ENCODE measurements at places on chromosomes 3 and 15.

DNA sequence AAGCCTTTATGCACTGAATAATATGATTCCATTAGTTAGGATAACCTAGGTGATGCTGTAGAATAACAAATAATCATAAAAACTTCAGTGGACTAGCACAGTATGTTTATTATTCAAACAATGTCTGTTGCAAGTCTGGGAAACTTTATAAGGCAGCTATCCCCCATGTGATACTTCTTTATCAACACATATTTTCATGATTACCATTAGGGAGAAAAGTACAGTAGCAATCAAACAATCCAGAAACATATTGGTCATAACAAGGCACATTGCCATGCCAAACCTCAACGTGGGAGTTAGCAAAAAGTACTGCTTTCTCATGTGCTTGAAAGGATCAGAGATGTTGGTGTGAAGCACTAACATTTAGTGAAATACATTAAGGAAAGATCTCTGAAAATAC lies 35.5 kb downstream of the EOMES start:
- no peak for DNase-seq

- no peak for DNase-seq
Measured at GRCh38 chr3:188649521-188649920, 495.6 kb downstream of the LPP start.

DNA sequence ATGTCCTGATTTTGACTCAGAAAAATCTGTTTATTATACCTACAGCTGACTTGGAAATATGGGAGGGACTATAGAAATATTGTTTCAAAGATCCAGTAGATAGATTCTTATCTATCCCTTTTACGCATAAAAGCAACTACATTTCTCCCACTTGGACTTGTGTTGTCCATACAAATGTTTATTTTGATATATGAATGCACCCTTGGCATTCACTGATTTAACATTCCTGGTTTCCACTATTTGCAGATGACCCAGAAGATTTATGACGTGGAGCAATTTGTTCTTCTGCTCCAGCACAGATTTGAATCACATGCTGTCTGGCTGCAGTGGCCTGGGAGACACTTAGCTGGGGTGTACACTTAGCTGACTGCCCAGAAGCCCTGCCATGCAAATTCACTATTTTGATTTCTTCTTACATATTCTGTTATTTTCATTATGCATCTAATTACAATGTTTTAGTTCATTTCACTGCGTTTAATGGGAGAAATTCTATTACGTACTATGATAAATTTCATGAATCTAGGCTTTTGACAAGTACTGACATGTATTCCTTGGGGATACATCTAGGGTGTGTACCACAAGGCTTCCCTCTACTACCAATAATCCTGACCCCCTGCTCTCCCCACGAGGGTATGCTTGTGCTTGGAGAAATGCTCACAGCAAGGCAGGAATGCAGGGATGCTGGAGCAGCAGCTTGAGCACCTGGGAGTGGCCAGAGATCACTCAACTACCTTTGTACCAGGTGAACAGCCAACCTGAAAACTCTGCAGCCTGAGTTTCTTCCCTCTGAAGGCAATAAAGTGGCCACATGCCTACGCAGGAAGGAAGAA lies 223.6 kb upstream of the TBL1XR1 start:
- DNase-seq: no peak

DNA sequence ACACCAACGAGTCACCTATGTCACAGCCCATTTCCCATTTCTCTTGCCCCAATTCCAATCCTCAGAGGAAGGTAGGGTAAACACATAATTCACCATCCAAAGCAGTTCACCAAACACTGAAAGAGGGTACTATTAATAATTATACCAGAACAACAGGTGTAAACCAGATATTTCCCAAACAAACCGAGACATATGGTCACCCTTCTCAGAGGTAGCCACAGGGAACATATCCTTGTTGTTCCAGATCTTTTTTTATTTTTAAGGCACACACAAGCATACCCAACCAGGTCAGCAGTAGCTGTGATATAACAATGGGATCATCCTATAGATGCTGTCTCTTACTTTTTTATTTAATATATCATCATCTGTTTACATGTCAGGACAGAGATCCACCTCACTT lies 24.7 kb downstream of the MAGI1 start:
- DNase-seq: no peak

DNA sequence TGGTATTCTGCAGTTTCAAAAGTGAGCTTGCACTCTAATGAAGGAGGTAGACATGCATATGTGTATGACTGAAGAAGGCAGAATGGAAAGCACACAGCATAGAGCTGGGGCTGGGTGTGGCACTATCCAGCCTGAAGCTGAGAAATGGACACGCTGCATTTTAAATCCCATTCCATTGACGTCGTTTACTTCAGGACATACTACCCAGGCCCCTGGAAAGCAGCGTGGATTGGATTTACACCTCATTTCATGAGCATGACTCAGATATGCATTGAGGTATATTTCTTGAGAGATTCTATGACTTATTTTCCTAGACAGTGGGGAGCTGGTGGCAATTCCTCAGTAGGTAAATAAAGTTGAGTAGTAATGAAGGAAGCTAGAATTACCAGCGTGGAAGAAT lies 101.4 kb downstream of the ABI3BP start:
- no peak for DNase-seq

- DNase-seq: no peak
Measured at GRCh38 chr3:196274585-196274984, 12.9 kb downstream of the PCYT1A start.

DNA sequence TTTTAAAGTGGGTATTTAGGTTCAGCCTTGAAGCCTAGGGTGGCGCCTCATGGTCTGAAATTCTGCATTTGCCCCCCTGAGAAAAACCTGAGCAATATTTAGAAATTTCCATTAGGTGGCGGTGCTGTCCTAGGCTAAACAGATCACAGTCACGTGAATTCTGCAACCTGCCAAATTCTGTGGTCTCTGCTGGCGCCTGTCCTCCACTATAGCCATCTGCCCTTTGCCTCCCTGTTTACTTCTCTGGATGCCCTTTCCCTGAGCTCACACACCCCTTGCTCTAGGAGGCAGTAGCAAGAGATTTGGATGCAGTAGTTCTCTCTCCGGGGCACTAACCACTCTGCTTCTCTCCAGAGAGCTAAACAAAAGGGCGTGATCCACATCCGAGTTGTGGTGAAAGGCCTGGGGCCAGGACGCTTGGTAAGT lies 9.1 kb downstream of the MRPS11 start:
- DNase-seq: no peak

DNA sequence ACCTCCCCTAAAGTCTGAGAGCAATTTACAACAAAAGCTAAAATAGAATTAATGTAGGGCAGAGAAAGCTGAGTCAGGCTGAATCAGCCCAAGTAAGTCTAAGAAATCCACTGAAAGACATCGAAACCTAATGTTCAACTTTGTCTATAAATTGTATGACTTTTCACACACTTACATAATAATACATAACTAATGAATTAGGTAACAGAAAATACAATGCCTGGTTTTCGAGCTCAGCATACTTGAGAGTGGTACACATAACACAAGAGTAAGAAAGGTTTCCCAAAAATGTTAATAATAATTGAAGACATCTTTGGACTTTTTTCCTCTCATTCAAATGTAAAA lies 55.3 kb upstream of the VGLL4 start:
- DNase-seq: no peak

DNA sequence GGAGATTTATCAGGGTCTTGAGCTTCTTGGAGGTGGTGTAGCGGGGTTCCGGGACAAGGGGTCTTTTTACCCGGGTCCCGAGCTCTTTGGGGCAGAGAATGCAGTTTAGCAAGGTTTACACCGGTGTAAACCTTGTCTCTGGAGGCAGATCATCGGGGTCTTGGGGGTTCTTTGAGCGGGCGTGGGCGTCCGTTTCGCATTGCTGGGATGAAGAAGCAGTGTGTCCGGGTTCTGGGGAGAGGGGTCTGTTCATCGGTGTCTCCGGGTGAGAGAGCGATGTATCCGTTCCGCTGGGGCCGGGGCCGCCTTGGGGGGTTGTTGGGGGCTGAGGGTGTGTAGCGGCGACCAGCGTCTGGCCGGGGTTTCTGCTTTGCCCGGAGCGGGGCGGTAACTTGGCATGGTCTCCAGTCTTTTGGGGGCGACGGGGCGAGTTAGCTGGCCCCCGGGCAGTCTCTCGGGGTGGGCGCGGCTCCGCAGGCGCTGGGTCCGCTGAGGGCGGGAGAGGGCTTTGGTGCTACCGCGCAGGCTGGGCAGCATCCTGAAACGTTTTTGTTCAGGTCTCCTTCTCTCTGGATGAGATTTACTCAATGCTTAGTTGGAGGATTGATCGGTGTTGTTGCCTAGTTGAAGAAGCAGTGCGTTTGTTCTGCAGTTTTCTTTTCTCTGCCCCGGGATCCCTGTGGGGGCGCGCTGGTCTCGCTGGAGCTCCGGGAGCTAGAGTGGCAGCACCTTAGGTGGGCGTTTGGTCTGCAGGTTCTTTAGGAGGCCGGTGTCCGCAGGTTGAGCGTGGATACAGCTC lies 843 bp downstream of the GLCE start:
- no peak for DNase-seq

DNA sequence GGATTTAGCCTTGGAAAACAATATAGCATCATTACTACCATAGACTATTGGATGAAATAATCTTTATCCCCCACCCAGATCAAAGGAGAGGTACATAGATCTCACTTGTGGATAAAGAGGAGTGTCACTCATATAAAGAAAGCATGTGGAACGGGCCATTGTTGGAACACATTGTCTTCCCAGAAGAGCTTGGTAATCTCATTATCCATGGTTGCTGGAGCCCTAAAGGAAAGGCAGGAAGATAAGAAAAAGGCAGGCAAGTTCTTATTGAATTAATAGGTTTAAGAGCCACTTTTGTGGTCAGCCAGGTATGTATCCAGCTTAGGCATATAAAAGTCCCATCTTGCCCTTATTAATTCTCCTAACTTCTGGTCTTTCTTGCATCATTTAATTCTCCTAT lies 659.1 kb downstream of the GRM7 start:
- DNase-seq: no peak

- DNase-seq: no peak
Measured at GRCh38 chr3:128381609-128382008, 85.1 kb downstream of the DNAJB8 start.

- no peak for DNase-seq
Measured at GRCh38 chr15:85752491-85752961, 42.2 kb downstream of the KLHL25 start.

GRCh38 chr3:138479438-138479863 lies 45.0 kb downstream of the ESYT3 start:
- no peak for DNase-seq

- no peak for DNase-seq
Measured at GRCh38 chr3:15796331-15796730, 1.4 kb downstream of the ANKRD28 start.

GRCh38 chr3:161137260-161137659 lies 32.1 kb upstream of the B3GALNT1 start:
- DNase-seq: no peak

DNA sequence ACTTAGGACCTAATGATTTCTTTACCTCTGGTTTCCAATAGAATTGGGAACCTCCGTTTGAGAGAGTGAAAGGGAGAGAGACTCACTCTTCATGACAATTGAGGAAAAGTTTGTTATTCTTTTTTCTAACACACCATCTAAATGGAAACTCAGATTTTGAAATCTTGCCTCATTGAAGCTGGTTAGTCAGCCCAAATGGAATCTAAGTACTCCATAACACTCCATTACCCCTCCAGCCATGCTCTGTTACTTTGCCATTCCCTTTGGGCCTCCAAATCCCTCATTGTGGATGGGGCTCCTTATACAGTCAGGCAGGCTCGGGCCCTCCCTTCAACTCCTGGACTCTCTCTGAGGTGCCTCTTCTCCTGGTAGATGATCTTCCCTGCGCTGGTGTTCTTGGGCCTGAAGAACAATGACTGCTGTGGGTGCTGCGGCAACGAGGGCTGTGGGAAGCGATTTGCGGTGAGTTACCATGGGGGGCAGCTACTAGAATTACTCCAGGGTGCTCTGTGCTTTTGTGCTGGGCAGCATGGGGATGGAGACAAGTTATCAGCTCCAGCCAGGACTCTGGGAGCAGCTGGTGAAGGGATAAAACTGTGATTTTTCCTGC lies 1.1 kb downstream of the TM4SF4 start:
- no peak for DNase-seq

DNA sequence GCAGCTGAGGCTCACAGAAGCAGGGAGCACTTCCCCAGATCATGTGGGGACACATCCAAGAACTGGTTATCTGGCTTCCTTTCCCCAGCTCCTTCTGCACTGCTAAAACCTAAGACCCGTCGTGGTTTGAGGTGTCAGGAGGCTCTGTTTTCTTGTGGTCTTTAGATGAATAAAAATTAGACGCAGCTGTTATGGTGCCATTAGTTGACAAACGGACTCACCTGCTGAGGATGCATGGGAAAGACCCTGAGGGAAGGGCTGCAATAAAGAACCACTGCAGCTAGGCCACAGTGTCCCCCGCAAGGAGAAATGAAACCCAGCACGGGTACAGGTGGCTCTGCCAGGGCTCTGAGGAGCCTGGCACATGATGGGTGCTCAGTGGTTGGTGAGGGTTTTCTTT lies 99.4 kb downstream of the IQSEC1 start:
- DNase-seq: no peak

GRCh38 chr15:56082263-56082761 lies 88.9 kb upstream of the NEDD4 start:
- DNase-seq: no peak

GRCh38 chr3:189139611-189139940 lies 32.2 kb upstream of the TPRG1 start:
- DNase-seq: no peak

DNA sequence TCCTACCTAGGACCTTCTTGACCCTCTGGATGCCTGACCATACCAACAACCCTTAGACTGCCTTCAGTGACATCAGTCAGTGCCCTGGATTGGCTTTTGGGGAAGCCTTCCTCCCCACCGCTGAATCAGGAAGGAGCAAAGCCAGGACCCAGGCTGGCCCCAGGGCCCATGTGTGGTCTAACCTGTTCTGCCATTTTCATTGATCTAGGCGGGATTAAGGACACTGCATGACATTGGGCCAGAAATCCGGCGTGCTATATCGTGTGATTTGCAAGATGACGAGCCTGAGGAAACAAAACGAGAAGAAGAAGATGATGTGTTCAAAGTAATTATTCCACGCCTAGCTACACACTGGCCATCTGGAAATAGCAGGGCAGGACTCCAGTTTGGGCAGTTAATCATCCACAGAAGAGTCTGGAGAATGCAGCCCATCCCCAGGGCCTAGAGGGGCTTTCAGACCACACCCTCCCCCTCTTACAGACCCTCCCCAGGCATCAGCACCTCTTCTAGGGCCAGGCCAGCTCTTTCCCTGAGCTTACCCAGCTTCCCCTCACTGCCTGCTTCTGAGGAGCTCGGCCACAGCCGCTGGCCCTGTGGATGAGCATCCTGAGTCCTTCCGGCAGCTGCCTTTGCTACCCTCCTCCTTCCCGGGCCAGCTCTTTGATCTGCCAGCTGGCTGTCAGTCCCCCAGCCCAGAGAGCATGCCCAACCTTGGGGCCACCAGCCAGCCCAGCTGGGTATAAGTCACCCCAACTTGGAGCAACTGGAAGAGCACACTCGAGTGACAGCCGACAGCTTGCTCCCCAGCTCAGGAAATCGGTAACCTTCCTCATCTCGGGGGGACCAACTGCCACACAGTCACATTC lies 45.9 kb downstream of the CHDH start:
- DNase-seq: no peak

DNA sequence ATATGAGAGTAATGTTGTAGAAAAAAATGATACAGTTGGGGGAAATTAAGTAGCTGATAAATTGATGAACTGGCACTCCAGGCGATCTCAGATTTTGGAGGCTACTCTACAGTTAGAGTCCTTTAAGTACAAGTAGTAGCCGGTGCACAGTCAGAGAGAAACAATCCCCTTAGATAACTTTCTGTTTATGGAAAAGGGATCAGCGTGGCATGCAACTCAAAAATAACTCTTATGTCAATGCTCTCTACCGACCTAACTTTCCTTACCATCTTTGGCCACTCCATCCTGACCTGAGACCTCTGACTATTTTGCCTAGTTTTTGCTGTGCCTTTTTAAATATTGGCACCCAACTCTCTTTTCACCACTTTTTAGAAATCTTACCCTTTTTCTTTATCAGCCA lies 299.6 kb downstream of the UNC13C start:
- DNase-seq: no peak

All from HS-27A (cell line).